ENCODE measurements at places on chromosomes 12 and 14.

DNA sequence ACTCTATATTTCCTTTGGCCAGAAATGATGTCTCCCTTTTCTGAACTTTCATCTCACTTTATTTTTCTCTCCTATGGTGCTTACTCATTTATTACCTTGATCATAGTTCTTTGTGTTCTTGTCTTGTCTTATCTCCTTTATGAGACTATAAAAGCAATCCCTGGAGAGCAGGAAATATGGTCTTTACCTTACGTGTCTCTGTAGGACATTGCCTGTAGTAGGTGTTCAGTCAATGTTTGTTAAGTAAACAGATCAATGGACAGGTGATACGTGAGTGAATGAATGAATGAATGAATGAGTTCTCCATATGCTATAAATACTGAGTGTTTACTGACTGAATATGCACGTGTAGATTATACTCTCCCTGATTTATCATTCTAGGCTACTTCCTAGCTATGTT lies 193.7 kb upstream of the HMGA2 start:
- DNase-seq = no peak

DNA sequence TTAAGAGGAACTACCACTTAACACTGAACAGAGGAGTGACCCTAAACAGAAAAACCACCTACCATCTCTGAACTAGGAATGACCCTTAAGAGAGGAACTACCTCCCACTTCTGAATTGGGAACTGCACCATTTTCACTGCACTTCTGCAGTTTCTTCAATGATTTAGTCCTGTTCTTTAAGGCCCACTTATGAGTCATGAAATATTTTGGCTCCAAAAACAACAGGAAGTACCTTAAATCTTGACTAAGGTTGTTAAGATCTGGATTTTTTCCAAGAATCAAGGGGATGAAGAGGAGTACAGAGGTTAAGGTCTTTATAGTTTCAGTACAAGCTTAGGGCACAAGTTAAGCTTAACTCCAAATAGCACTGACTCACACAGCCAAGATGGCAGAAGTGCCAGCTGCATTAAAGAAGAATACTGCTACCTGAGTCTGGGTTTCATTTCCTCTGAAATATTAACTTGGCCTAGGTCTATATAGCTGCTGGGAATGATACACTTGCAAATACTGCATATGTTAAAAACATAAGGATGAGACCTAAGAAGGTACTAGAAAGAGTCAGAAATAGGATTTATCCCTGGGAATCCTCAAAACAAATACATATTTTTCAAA lies 4.2 kb downstream of the NPC2 start:
- DNase-seq = no peak

GRCh38 chr14:88488897-88489296 lies 65.9 kb downstream of the PTPN21 start:
- no peak for DNase-seq

GRCh38 chr12:66676241-66676640 lies 2.6 kb downstream of the GRIP1 start:
- no peak for DNase-seq

GRCh38 chr12:73486256-73486655 lies 1051.4 kb upstream of the ATXN7L3B start:
- DNase-seq = no peak

Measured in stimulated activated CD8-positive, alpha-beta memory T cell treated with anti-CD3 and anti-CD28 coated beads, Interleukin-4, amount 100 ng/mL, for 1 hour (primary cell).